ENCODE measurements at places on chromosomes 7 and 10. TPM values are rescaled to one million over a fixed set of nuclear protein-coding genes. Genes with fewer than 3 reads are reported as not detected.

- no peak for DNase-seq
Measured at GRCh38 chr7:69878015-69878414, 279.7 kb downstream of the AUTS2 start.

- DNase-seq: peak; percentile 13
Measured at GRCh38 chr10:89062861-89063260, 72.3 kb downstream of the FAS start.

DNA sequence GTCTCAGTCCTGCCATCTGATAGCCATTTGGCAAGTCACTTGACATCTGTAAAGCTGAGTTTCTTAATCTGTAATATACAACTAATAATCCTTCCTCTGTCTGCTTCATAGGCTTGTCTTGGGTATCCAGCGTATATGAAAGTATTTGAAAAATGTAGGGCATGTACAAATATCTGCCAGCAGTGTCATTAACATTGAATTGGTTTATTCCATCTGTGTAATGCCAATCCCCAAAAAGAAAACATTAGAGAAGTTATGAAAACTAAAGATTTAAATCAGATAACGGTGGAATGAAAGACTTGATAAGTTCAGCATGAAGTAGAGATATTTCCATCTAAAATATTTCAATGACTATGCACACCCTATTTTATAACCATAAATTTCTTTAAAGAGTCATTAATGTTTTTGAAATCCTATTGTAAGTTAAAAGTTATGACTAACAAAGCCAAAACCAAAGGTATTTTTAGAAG lies 9.8 kb upstream of the RTKN2 start:
- DNase-seq: no peak

SPDYE1 gene
- not detected for total RNA-seq

Measured in activated naive CD4-positive, alpha-beta T cell treated with anti-CD3 and anti-CD28 coated beads for 36 hours (primary cell).